Activated CD4-positive, alpha-beta T cell treated with anti-CD3 and anti-CD28 coated beads, Interleukin-2, amount 50 U/mL, for 4 hours (primary cell): ENCODE measurements at places on chromosomes 13 and 19.

- DNase-seq = no peak
Observed at GRCh38 chr19:50924586-50924985, 13.4 kb upstream of the KLK4 start.

DNA sequence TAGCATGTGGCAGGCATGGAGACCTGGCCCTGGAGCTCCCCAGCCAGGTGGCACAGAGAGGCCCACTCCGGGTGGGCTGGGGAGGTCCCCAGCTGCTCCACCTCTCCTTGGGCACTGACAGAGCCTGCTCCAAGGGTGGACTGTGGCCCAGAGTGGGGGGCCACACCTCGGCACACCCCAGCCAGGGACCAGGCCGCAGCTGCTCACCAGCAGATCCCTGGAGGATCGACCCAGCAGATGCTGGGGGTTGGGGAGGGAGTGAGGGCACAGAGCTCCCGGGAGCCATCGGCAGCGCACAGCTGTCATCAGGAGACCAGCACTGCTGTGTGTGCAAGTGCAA lies 72.0 kb upstream of the KCTD15 start:
- DNase-seq = no peak

DNA sequence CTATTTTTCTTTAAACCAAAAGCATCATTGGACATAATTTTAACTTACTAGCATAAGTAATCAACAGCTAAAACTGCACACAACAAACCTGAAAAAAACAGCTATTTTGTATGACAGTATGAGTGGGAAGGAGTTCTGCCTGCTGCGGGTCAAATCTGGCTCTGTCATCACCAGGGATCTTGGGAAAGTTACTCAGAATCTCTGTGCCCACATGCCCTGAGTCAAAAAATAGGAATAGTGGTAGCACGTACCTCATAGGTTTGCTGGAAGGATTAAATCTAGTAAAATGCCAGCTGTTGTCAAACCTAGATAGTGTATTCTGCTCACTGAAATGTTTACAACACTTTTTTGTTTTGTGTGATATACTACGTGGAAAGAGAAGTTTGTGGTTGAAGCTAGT lies 1.1 kb downstream of the CLN5 start:
- DNase-seq = no peak

DNA sequence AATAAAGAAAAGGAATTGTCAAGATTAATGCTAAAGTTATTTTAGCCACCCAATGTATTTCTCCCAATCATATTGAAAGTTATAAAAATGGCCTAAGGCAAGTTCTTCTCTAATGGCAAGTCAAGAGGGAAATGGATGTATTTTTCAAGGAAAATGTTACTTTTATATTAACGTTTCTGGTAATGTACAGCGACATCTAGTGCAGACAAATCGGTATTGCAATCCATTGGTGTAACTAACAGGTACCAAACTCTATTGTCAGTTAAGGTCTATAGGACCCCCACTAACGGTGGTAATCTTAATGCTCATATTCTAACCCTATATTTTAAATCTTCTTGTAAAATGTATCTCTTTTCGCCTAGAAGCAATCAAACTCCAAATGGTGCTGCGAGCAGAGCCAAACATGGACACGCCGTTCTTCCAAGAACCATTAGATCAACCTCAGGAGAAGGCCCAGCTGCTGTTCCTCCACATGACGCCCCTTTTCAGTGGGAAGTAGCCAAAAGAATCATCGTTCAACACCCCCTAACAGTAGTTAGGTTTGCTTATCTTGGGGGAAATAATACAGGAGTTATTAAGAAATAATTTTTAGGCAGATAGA lies 98.5 kb upstream of the PABPC3 start:
- DNase-seq = no peak

GRCh38 chr13:45242070-45242469 lies 41.2 kb upstream of the KCTD4 start:
- DNase-seq = no peak

DNA sequence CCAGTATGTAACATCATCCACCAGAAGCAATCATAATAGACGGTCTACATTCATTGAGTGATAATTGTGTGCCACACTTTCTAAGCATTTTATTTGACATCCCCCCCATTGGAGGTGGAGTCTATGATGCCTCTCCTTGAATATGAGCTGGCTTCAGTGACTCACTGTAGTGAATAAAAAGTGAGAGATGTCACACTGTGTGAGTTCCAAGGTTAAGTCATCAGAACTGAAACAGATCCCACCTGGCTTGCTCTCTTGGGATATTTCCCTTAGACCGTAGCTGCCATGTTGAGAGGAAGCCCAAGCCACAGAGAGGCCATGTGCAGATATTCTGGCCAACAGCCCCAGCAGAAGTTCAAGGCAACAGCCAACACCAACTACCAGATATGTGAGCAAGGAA lies 12.6 kb downstream of the RTBDN start:
- DNase-seq = no peak
